ENCODE measurements at places on chromosomes 12 and 14. TPM values are rescaled to one million over a fixed set of nuclear protein-coding genes. Genes with fewer than 3 reads are reported as not detected.

DNAI7 gene
- total RNA-seq = 5.3 TPM

IL23A gene
- total RNA-seq = 0.88 TPM

KRT80 gene
- total RNA-seq = 12.3 TPM

CLEC12A gene
- total RNA-seq = 4.8 TPM

C1S gene
- total RNA-seq = 402 TPM

PTPN6 gene
- 70.8 TPM for total RNA-seq

ISM2 gene
- total RNA-seq = 0.57 TPM

BDKRB1 gene
- 1.2 TPM for total RNA-seq

KRT3 gene
- not detected for total RNA-seq

USP44 gene
- total RNA-seq = 2.8 TPM
